ENCODE measurements at places on chromosomes 13 and 19.

- no peak for DNase-seq
Measured at GRCh38 chr13:56773148-56773547, 367.6 kb upstream of the PRR20A start.

DNA sequence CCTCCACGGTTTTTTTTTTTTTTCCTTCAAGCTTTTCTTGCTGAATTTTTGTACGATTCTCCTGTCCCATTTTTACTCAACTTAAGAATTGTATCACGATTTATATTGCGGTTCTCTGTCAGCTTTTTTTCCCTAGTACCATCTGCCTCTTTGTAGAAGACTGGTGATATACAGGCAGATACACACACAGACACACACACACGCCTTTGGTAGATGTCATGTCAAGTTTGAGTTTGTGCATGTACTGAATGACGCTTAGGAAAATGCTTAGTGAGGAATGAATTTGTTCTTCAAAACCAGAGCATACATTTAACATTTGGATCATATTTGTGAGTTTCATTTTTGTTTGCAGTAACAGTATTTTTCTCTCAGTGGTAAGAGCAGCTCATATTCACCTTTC lies 82.0 kb upstream of the MBNL2 start:
- DNase-seq, result no peak

DNA sequence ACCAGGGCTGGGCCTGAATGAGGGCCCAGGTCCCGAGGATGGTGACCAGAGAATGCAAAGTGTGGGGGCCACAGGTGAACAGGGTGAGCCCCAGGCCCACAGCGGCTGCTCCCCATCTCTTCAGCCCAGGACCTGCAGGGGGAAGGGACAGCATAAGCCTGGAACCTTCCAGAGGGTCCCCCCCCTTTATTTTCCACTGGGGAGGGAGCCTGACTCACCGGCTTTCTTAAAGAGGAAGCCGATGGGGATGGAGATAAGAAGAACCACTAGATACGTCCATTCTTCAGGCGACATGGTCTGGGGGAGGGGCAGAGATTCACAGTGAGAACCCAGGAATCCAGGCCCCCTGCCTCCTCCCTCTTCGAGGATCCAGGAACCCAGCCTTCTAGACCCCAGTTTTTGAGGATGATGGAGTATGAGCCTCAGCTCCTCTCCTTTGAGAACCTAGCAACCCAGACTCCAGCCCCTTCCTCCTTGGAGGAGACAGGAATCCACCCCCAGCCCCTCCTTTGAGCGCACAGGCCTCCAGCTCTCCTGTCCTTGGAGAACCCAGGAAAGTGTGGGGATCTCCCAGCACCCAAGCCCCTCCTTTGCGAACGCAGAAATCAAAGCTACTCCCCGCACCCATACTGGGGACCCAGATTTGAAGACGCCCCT lies 1.0 kb downstream of the MBOAT7 start:
- DNase-seq, result no peak

- no peak for DNase-seq
Measured at GRCh38 chr13:30551189-30551588, 66.5 kb upstream of the USPL1 start.

DNA sequence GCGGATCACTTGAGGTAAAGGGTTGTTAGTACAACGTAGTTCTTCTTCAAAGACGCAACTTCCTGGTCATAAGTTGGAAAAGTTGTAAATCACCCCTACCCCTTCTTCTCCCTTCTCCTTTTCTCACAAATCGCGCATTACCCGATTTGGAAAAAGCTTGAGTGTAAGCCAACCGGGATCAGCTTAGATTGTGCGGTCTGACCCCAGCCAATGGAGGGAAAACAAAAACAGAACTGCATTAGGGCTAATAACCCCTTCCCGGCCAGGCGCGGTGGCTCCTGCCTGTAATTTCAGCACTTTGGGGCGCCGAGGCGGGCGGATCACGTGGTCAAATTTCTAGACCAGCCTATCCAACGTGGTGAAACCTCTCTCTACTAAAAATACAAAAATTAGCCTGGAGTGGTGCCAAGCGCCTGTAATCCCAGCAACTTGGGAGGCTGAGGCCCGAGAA lies 806 bp downstream of the ZNF90 start:
- DNase-seq, result peak; percentile 8

DNA sequence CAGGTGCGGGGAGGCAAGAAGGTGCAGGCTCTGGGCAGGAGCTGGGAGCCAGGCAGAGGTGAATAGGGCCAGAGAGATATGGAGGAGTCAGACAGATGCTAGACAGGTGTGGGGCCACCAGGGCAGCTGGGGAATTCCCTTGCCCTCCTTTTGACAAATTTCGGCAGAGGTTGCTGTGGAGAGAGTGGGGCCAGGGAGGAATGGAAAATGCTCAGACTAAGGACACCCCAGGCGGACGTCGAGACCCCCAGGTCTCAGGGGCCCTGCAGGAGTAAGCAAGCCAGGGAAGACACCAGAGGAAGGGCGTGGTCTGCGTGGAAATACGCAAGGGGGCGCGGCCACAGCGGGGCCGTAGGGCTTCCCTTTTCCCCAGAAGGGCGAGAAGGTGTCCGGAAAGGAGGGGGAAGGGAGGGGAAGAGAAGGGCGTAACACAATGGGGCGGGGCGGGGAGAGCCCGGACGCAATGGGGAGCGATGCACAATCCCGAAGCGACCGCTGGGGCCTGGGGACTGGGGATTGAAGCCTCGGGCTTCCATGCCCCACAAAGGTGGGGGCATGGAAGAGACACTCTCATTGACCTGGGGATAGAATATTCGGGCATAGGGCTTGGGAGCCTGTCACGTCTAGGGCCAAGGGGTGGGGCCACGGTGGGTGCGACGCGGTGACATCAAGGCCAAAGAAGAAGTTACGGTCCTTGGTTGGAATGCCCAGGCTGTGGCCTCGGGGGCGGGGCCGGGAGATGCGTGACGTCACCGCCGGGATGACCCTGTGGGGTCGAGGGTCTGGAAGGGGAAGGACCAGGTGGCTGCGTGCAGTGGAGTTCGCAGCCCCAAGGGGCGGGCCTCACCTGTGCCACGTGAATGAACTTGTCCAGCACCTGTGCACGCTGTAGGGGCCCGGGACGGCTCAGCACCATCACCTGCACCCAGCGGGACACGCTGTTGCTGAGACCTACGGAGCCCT lies 8.2 kb downstream of the RASGRP4 start:
- DNase-seq, result peak; percentile 58

DNA sequence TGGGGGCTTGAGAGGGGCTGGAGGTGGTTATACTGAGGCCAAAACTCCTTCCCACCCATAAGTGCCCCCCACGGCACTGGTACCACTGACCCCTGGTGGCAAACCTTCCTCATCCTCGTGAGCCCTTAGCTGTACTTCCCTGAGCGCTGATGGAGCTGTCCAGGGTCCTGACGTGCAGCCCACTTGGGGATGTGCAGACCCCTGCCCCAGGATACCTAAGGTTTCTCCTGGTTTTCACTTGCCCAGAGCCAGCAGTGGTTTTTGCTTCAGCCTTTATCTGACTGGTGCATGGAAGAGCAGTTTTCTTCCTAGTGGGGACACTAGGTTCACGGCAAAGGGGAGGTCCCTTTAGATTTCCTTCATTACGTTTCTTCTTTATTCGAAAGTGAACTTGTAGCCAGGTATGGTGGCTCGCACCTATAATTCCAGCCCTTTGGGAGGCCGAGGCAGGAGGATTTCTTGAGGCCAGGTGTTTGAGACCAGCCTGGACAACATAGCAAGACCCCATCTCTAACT lies 28.7 kb upstream of the KCTD15 start:
- DNase-seq, result no peak
